ENCODE measurements at places on chromosomes 16 and 17. TPM values are rescaled to one million over a fixed set of nuclear protein-coding genes. Genes with fewer than 3 reads are reported as not detected.

DNA sequence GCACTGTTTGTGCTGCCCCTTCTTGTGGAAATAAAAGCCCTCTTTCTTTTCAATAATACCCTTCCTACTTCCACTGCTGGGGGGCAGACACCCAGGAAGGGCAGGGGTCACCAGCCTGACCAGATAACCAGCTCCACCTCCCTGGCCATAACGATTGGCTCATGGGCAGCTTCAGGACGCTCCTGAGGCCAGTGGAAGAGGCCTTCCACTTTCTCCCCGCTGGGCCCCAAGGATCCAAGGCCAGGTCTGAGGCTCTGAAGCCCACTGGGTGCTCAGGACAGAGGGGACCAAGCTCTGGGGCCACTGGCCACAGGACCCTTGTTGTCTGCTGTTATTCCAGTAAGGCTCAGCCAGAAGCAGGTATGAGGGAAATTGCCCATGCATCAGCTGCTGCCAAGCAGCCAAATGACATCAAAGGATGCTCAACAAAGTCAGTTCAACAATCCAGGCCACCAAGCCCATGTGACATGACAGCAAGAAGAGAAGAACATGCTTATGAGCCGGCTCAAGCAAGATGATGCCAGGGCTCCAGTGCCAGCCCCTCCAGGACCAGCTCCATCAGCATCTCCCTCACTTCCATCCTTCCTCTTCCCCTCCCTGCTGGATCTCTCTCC is 238.8 kb downstream of the ZNF423 start:
- no peak for DNase-seq

TNFSF13 gene
- total RNA-seq: 1.2 TPM

KRTAP3-1 gene
- not detected for total RNA-seq

DNA sequence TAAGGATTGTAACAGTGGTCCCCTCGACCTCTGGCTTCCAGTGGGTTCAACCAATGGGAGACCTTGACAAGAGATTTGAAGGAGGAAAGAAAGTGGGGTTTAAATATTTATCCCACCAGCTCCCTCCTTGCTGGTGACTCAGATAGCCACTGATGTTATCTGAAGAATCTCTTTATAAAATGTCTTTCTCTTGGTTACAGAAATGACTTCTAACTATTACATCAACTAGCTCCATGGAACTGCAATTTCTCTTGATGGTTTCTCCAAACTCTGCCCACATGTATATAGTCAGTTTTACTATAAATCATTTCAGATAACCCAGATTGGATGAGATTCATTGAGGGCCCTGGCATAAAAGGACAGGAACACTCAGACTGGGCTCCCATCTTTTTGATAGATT is 920.2 kb upstream of the SOX9 start:
- no peak for DNase-seq

HASPIN gene
- total RNA-seq: 14.9 TPM

NOS2 gene
- 1.4 TPM for total RNA-seq

PIK3R5 gene
- 14.0 TPM for total RNA-seq

DNA sequence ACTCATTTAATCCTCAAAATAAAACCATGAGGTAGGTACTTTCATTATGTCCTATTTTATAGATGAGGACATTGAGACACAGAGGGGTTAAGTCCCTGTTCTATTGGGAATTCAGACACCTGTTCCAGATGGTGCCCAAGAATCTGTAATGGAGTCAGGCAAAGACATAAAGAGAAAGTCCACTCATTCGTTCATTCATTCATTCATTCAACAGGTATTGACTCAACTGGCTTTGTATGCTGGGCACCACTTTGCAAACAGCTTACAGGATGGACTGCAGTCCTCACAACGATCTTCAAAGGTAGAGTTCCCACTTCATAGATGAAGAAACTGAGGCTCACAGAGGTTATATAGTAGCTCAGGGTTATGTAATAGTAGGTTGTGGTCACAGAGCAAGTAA is 47.9 kb upstream of the TAC4 start:
- no peak for DNase-seq

DNA sequence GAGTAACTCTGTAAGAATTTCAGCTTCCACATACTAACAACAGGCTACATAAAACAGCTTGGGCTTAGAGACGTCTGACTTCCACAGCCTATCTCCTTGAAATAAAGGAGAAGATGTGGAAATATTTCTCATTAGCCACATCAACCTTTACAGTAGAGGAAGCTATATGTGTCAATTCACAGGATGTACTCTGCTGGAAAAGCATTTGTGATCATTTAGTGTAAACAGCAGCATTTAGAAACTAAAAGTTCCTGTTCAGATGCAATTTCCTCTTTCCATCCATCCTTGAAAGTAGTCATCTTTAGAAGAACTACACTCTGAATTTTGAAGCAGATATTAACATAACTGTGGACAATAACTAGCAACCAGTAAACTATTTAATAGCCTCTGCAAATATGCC is 46.2 kb downstream of the XPO6 start:
- DNase-seq: no peak

HP gene
- total RNA-seq: 0.25 TPM

ABCA10 gene
- 11.5 TPM for total RNA-seq

- no peak for DNase-seq
These were observed 55.7 kb upstream of the CACNG5 start for GRCh38 chr17:66779237-66779606.

DNA sequence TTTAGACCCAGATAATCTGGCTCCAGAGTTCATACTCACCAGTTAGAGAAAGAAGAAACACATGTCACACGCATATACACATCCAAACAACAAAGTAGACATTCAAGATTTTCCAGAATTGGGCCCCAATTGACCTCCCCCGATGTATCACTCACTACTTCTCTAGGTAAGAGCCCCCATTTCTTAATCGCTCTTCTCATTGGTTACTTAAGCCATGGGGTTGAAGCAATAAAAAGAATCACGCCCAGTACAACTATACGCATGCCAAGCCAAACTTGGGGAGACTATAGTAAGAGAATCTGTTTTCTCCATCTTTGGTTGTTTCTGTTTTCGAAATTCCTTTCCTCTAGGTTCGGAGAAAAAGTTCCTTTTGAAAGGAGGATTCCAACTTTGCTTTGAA is 565 bp downstream of the DDX52 start:
- no peak for DNase-seq

TPSG1 gene
- 1.2 TPM for total RNA-seq

KRTAP2-2 gene
- total RNA-seq: not detected

DNA sequence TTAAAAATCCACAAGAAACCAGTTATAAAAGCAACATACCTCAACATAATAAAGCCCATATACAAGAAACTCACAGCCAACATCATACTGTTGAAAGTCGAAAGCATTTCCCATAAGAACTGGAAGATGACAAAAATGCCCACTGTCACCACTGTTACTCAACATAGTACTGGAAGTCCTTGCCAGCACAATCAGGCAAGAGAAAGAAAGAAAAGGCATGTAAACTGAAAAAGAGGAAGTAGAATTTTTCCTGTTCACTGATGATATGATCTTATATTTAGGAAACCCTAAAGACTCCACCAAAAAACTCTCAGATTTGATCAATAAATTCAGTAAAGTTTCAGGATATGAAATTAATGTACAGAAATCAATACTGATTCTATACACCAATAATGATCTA is 45.1 kb downstream of the AHSP start:
- no peak for DNase-seq

CCL16 gene
- 0.24 TPM for total RNA-seq

DNA sequence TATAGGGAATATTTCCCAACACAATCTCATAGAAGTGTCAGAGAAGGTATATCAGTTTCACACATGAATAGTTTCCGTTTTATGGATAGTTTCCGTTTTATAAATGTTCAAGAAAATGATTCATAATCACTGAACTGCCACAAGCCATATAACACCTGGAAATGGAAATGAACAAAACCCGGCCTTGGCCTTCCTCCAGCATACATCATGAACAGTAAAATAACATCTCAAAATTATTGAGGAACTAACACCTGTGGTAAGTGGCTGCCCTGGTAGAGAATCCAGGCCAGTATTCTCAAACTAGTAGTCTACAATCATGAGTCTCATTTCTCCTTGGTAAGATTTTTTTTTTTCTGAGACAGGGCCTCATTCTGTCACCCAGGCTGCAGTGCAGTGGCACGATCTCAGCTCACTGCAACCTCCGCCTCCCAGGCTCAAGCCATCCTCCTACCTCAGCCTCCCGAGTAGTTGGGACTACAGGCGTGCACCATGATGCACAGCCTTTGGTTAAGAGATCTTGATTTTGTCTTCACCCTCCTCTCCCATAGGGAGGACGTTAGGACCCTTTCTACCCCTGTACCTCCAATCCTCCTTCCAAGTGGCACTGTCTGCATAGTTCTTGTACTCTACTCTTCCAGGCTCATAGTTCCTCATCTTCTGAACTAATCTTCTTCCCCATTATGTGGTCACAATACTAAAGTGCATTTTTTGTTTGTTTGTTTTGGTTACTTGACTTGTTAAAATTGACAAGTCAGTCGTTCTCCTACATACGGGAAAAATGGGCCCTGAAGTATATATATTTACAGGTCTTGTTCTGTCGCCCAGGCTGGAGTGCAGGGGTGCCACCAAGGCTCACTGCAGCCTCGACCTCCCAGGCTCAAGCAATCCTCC is 15.0 kb upstream of the RGS9 start:
- DNase-seq: no peak

DNA sequence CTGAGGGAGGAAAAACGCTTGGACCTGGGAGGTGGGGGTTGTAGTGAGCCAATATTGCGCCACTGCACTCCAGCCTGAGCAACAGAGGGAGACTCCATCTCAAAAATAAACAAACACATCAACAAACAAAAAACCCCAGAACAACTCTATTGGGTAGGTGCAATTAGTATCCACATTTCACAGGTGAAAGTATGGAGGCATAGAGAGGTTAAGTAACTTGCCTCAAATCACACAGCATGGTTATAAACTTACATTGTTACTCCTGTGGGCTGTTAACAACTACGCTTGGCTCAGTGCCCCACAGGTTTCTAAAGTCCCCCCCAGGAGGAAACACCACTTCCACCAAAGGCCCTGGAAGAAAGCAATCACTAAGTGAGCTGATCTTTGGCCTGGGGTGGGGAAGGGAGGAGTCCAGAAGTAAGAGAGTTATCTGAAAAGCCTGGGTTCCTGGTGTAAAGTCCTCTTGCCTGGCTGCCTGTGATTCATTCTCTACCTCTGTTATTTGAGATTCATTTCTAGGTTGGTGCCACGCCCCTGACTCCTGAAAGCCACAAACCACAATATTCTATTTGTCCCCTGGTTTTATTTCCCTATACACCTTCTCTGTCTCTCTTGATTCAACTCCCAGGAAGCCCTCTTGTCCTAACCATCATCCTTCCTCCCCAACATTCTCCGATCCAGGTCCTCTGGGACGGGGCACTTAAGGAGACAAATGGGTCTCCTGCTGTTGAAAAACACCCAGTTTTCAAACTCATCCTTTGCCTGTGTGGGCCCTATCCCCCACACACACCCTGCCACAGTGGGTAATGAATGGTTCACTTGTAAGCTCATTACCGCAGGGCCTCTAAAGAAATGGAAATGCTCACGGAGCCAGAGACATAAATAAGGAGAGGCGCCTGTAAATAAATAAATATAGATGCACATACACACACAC is 195.4 kb downstream of the XYLT1 start:
- DNase-seq: no peak

GRCh38 chr17:4332296-4332970 is 34.0 kb downstream of the UBE2G1 start:
- no peak for DNase-seq

GRCh38 chr17:65324611-65325342 is 187.6 kb downstream of the RGS9 start:
- peak; percentile 71 for DNase-seq

DNA sequence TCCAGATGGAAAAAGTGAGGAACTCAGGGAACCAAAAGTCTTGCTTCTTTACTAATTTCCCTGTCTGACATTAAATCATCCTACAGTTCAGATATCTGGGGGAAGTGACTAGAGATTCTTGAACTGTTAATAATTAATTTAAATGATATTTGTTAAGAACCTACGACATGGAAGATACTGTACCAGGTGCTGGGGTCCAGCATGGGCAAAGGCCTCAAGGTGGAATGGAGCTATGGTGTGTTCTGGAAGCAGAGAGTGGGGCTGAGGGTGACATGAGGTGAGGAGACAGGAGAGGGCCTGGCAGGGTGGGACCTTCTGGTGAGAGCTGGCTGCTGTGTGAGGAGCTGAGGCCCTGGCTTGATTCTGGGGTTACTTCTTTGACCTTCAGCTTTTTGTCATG is 6.0 kb upstream of the CCL2 start:
- DNase-seq: no peak

GRCh38 chr16:19379838-19380237 is 37.8 kb upstream of the TMC5 start:
- no peak for DNase-seq

DNA sequence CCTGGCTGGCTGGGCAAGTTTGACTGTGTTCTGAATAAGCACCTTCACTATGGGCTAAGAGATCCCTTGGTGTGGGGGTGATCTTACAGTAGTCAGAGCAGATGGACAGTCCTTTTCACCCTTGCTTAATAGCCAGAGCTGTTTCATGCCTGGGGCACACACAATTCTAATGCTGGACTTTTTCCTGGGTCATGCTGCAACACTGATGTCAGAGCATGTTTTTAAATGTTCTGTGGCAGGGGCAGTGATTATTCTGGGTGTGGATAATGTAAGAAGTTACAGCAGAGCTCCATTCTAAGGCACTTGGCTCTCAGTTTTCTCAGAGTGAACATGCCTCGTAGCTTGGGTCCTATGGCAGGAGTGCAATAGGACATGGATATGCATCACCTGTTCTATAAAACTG is 4.0 kb upstream of the CD68 start:
- no peak for DNase-seq

CLEC18A gene
- 12.6 TPM for total RNA-seq

DNA sequence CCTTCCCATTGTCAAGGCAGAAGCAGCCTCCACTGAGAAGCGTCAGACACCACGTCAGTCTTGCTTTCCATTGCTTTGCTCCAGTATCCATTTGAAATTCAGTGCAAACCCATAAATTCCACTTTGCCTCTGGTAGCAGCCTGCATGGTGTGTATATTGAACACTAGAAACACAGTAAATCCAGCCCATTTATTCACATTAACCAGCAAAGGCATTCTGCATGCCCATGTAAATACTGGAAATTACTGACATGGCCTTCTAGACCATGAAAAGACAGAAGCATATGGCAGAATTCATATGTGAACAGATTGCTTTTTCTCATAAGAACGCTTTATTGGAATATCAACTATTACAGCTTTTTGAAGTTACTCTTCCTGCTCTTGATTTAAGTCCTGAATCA is 595.0 kb downstream of the WWOX start:
- DNase-seq: no peak

DNA sequence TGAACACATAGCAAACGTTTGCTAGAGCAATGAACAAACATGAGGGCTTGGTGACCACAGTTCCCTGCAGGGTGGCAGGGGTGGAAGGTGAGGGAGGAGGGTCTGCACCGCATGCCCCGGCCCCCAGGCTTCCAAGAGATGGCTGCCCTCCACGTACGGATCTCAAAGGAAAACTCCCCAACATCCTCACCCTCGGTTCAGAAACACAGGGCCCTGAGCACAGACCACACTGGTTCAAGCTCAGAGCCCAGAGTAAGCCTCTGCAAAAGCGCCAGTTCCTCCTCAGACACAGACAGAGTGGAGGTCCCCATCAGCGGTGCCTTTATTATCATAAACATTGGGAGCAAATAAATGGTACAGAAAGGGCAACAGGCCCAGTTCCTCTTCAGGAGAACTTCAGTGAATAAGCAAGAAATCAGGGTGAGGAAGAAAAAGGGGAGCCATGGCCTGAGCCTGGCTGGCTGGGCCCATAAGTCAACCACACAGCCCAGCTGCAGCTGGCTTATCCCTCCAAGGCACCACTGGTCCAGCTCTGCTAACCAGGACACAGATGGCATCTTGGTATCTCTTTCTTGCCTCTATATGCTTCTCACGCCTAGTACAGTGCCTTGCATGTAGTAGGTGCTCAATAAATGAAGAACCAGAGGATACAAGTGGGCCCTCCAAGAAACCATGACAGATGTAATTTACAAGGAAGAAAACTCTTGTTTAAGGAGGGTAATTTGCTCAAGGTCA is 11.0 kb downstream of the MPO start:
- no peak for DNase-seq

Measured in testis (tissue), 5 donors.